ENCODE measurements at places on chromosomes 7 and 10. TPM values are rescaled to one million over a fixed set of nuclear protein-coding genes. Genes with fewer than 3 reads are reported as not detected.

DNA sequence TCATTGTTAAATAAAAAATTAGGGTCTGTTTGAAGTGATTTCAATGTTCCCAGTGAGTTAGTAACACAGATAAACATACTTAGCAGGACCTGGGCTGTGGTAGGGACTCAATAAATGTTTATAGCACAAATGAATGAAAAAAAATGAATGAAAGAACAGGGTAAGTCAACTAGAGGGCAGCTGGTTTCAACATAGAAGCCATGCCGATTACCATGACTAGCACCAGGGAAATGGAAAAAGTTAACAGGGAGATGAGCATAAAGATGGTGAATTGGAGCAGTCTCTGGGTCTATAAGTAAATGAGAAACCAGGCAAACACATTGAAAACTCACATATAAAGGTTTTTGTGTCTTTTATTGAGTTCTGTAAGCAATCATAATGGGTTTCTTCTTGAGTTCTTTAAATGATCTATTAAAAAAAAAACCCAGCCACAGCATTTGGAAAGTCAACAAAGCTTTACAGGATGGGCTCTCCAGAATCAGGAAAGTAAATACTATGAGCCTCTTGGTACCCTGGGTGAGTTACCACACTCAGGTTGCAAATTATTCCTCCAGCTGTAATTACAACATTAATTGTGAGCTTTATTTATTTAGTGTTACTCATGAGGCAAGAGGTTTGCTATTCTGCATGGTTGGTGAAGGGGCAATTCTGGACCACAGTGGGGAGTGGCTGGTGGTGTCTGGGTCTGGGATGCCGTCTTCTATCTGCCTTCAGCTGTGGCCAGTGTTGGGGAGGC lies 46.1 kb upstream of the MTPN start:
- DNase-seq, result no peak

DNA sequence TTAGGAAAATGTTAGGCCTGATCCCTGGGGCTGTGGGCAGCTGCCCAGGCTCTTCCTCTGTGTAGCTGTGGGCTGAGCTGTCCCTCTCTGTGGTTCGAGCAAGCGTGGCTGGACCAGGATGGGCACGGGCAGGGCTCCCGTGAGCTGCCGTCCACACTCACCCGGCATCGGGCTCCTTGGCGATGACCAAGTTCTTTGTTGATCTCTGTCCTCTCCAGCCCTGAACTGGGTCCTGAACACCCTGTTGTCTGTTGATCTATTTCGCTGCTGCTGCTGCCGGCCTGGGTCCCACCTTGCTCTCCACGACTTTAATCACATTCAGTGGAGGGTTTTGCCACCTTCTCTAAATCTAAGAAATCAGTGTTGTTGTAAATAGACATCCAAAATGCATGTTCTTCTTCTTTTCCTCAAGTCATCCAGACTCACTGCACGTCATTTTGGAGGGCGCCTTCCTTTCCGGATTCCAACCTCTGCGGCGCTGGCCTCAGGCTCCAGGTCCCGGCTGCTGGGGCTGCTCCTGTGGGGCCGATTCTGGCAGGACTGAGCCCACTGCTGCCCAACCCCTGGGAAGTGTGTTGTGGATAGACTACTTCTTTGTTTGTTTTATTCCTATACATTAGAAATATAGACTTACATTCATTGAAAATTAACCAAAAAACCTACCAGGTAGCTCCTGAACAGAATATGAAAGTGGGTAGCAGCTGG lies 100.6 kb downstream of the DYNC2I1 start:
- DNase-seq, result no peak

DNA sequence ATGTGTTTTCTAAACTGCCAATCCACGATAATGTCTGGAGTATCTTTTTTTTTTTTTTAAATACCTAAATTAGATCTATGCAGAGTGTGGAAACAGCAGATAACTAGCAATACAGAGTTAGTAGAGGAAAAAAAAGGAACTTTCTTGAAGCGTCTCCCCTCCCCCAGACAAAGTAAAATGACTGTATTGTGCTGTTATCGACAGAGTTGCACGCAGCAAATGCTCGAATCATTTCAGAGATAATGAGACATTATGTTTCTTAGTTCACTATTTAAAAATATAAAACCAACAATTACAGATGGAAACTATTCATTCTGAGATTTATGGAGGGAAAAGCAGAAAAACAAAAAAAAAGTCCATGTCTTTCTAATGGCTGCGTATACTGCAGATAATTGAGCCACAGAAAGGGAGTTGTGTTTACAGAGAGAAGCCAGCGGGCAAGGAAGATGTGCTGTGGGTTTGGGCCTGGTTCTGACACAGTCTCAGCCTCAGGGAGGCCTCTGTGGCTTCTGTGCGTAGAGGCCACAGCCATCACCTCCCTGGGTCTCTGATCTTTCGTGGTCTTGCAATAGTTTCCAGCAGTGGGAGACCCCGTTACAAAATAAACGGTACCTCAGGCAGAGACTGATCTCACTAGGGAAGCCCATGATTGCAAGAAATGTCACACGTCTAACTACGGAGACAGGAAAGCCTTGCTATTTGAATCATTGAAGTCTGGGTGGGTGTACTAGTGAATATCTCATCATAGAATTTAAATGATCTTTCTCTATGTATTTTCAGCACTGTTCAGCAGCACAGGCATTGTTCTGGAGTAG lies 19.1 kb upstream of the KLF6 start:
- peak; percentile 63 for DNase-seq

DNA sequence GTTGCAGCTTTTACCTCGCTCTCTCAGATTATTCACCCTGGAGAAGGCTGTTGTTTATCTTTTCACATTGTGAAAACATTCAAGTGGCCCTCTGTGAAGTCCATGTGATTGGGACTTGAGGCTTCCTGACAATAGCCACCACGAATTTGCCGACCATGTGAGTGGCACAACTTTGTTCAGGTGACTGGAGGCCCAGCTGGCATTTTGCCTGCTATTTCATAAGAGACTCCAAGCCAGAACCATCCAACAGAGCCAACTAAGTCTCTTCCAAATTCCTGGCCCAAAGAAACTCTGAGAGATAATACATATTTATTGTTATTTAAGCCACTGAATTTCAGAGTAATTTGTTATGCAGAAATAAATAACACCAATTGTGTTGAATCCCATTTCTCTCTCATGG lies 38.2 kb upstream of the CCSER2 start:
- no peak for DNase-seq

- DNase-seq, result no peak
These were observed 8.7 kb downstream of the TTYH3 start for GRCh38 chr7:2640482-2640830.

- no peak for DNase-seq
These were observed 76.9 kb downstream of the PARP12 start for GRCh38 chr7:139985811-139986210.

DNA sequence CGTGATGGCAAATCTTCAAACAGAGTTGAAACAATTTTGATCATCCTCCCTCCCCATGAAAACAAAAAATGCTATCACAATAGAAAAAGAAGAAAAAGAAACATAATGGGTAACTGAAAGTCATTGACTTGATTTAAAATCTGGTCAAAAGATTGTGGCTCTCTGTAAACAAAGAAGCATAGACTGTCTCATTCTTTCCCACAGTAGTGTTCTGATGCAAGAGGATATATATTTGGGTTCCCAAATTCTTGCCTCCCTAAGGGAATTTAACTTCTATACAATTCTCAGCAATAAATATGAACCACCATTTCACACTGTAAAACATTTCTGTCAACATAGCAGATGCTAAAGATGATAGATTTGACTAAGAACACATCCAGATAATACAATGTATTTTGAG lies 32.8 kb upstream of the MEOX2 start:
- DNase-seq, result no peak

- DNase-seq, result no peak
These were observed 7.0 kb downstream of the PRF1 start for GRCh38 chr10:70595566-70596016.

DNA sequence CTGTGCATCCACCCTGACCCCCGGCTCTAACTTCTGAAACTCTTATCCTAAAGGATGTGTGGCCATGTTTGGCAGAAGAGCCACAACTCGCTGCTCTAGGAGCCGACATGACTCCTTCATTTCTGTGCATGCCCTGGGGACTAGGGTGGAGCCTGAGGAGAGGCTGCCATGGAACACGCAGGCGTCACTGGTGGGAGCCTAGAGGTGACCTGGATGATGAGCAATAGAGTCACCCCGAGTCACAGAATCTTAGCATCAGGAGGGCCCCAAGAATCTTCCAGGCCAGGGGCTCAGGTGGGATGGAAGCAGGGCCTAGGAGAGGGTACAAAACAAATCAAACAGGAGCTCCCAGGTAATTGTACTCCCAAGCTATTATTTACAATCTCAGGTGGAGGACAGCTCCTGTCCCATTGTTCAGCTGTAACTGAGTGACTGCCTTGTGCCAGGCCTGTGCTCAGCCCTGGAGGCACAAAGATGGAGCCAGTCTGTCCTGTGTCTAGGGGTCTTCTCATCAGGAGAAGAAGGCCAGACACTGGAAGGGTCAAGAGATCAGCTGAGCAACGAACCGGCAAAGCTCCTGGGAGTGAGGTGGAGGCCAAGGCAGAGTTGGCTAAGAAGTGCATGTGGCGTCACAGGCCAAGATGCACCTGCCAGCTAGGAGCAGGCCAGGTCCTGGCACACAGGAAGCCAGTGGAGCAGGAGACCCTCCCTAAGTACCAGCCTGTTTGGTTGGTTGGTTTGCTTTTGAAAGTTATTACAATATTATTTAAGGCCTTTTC lies 5.8 kb upstream of the ZNF22 start:
- DNase-seq, result no peak

GRCh38 chr7:131011976-131012375 lies 278.0 kb upstream of the KLF14 start:
- no peak for DNase-seq

DNA sequence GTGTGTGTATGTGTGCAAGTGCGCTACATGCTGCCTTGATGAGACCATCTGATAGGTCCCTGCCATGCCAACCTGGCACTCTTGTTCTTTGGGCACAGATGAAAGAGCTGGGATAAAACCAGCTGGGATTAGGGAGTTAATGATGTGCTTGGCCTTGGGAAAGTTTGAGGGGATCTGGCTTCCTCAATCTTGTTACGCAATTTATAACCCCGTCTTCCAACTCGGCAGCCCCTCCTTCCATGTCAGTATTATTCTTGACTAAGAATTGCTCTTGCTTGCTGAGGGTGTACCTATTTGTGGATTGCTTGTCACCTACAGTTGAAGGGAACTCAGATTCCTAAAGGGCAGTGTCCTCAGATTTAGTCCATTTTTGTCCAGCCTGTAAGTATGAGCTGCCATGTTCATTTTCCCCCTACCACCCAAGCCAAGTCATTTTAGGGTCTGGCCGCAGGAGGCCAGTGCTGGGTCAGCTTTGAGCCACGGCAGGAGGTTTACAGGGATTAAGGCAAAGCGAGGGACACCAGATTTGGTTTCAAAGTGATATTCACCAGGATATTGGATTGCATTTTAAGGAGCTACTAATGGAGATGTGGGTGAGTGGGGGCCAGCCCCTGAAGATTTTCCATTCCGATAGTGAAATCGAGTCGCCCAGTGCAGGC lies 34.1 kb upstream of the KCNMA1 start:
- DNase-seq, result no peak

GRCh38 chr7:132558815-132559214 lies 17.5 kb downstream of the PLXNA4 start:
- no peak for DNase-seq

DNA sequence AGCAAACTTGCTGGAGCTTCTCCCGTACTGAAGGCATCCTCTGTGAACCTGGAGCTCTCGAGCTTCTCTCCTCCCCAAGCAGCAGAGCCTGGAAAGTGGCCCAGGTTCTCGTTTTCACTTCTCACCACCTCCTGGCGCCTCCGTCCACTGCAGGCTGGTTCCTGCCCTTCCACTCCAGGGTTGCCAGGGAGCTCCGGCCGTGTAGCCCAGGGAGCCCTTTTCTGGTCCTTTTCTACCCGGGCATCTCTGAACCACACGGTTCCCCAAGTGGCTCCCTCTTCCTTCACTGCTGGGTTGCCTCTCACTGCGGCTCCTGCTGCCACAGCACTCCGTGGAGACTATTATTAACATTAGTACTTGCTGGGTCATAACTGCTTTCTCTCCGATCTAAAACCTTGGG lies 208.6 kb upstream of the PPP2R2D start:
- DNase-seq, result no peak

GRCh38 chr7:117841611-117842010 lies 31.6 kb downstream of the CTTNBP2 start:
- DNase-seq, result no peak

DNA sequence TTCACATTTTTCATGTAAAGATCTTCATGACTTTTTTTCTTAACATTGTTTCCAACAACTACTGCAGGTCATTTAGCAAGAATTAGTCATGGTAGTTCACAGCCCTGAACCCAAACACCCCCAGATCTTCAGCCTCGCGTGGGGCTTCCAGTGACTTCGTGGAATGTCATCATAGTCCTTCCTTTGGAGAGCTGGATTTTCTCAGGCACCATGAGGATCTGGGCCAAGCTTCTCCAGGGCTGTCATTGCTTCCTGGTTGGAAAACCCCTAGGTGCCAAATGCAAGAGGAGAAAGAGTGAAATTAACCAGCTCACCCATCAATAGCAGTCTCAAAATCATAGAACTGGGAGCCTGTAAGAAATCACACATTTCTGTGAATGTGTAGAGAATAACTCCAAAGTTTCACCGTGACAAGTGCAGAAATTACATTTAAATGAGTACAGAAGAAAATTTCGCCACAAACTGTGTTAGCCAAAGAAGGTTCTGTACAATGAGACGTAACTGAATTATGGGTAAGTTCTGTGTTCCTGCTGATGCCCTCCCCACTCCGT lies 175.4 kb downstream of the CELF2 start:
- no peak for DNase-seq

DNA sequence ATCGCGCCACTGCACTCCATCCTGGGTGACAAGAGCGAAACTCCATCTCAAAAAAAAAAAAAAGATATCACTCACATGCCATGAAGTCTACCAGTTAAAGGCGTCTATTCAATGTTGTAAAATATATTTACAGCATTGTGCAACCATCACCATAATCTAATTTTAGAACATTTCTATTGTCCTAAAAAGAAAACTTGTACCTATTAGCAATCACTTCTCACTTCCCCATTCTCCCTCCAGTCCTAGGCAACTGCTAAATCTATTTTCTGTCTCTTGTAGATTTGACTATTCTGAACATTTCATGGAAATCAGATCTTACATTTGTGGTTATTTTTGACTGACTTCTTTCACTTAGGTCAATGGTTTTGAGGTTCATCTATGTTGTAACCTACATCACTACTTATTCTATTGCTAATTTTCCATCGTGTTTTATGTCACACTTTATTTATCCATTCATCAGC lies 25.2 kb upstream of the OTUD1 start:
- no peak for DNase-seq

DNA sequence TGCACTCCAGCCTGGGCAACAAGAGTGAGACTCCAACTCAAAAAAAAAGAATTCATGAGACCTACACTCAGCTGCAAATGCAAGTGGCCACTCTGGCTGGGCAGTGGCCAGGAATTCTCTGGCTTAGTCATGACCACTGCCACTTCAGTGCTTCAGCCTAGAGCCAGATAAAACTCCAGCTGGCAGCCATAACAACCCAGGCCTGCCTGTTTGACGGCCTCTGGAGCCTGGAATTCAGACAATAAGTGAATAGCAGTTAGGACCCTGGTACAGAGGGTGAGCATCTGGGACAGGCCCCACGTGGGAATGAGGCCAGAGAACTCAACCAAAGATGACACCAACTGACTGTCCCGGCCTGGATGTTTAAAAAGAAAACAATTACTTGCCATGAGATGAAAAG lies 18.9 kb downstream of the RCC1L start:
- DNase-seq, result no peak

NAMPT gene
- 65.7 TPM for total RNA-seq

NRCAM gene
- 0.50 TPM for total RNA-seq

AZGP1 gene
- not detected for total RNA-seq

PDE6C gene
- total RNA-seq, result not detected

INMT gene
- total RNA-seq, result 0.37 TPM

OR2A42 gene
- not detected for total RNA-seq
